ENCODE measurements at places on chromosomes 12 and 14. TPM values are rescaled to one million over a fixed set of nuclear protein-coding genes. Genes with fewer than 3 reads are reported as not detected.

Gene OTX2
- 8.2 TPM for total RNA-seq

DNA sequence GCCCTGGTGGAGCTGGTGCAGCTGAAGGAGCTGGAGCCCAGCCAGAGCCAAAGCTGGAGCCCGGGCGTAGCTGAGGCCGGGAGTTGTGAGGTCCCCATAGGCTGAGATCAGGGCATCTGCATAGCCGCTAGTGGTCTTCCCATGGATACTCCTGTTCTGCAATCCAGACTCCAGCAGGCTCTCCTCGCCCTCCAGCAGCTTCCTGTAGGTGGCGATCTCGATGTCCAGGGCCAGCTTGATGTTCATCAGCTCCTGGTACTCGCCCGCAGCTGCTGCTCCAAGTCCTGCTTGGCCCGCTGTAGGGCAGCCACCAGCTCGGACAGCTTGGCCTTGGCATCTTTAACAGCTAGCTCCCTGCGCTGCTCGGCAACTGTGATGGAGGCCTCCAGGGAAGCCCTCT lies 966.1 kb downstream of the FSCB start:
- H3K4me1 ChIP-seq, result no peaks in the 10 kb centered on the region
- H3K4me3 ChIP-seq, result no peak overlapping the region
- DNase-seq, result no peak
- H3K27me3 ChIP-seq, result no peaks in the 10 kb centered on the region

- H3K4me3 ChIP-seq, result no peak overlapping the region
- no peaks in the 10 kb centered on the region for H3K27me3 ChIP-seq
- DNase-seq, result peak; percentile 72
Observed at GRCh38 chr12:53096089-53096741, 1.3 kb upstream of the IGFBP6 start.

DNA sequence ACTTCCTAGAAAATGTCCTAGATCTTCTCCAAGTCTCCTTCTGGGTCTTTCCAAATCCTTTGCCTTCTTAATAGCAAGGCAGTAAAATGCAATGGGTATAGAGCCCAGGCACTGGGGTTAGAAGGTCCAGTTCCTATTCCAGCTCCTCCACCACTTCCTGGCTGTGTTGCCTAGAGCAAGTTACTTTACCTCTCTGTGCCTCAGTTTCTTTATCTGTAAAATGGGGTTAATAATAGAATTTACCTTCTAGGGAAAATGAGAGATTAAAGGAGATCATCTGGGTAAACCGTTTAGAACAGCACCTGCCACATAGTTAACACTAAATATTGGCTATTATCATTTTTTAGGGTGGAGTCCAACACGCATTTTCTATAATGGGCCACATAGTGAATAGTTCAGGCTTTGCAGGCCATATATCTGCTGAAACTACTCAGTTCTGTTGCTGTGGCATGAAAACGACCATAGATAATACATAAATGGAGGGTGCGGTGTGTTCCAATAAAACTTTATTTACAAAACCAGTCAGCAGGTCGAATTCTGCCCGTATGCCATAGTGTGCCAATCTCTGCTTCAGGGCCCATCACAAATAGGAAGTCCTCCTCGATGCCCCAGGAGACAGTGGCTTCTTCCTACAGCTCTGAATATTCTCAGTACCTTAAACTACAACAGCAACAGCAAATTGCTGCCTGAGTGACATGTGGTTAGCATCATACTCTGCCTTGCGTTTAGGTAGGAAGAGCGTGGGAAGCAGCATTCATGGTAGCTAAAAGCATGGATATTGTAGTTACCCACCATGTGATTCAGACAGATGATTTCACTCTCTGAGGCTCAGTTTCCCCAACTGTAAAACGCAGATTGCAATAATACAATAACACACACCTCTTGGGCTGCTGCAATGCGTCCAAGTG lies 60.9 kb downstream of the SVOP start:
- no peak overlapping the region for H3K4me3 ChIP-seq
- peaks cover 11% of the 10 kb centered on the region for H3K27me3 ChIP-seq
- H3K4me1 ChIP-seq, result no peaks in the 10 kb centered on the region
- H3K36me3 ChIP-seq, result no peaks in the 10 kb centered on the region
- no peak for DNase-seq

DNA sequence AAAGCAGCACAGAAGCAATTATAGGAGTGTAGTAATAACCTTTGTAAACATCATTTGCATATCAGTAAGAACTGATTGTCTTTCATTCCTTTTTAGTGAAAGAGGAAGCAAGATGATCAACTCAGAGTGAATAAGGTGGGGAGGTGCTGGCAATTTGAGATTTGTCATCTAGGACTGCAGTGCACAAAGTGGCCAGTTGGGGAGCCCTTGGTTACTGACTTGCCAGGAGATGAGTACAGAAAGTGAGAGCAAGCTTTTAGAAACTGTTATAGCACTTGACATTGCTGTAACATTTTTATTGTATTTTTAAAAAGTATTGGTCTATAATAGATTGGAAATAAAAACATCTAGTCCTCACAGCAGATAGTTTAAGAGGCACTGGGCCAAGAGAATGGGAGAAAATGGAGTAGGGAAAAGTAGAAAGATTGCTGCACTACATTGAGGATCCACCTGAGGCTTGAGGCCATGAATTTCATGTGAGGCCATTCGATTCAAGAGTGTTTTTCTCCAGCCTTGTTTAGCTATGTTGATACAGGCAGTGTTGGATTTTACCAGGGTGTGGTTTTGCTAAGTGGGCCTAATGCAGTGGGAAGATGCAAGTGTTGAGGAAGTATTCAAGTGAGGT lies 98.2 kb downstream of the SNAPC1 start:
- no peaks in the 10 kb centered on the region for H3K4me1 ChIP-seq
- H3K27me3 ChIP-seq, result no peaks in the 10 kb centered on the region
- H3K4me3 ChIP-seq, result no peak overlapping the region
- DNase-seq, result peak; percentile 14

GRCh38 chr14:60777856-60778578 lies 43.5 kb downstream of the MNAT1 start:
- no peaks in the 10 kb centered on the region for H3K36me3 ChIP-seq
- DNase-seq, result peak; percentile 95
- H3K27ac ChIP-seq, result peak overlapping the region; percentile 83
- H3K27me3 ChIP-seq, result no peaks in the 10 kb centered on the region
- no peak overlapping the region for H3K4me3 ChIP-seq
- peaks cover 34% of the 10 kb centered on the region for H3K4me1 ChIP-seq

Gene PTCSC3
- not detected for total RNA-seq

- H3K4me3 ChIP-seq, result no peak overlapping the region
- DNase-seq, result peak; percentile 38
- no peaks in the 10 kb centered on the region for H3K36me3 ChIP-seq
Observed at GRCh38 chr14:75430526-75430925, 2.7 kb downstream of the JDP2 start.

DNA sequence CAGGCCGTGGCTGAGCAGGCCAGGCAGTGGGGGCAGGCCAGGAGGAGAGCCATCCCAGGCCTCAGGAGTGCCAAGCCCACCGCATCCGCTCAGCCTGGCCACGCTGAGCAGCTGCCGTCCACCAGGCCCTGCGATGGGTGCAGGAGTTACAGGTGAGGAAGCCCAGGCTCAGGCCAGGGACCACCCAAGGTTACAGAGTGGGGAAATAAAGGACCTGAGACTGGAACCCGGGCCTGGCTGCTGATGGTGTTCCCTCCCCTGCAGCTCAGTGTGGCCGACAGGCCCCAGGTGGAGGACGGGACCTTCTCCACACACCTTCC lies 49.0 kb upstream of the DIO3 start:
- no peaks in the 10 kb centered on the region for H3K36me3 ChIP-seq
- no peak for DNase-seq
- H3K27me3 ChIP-seq, result no peaks in the 10 kb centered on the region
- no peaks in the 10 kb centered on the region for H3K4me1 ChIP-seq
- H3K27ac ChIP-seq, result no peak overlapping the region
- H3K4me3 ChIP-seq, result no peak overlapping the region

GRCh38 chr12:61758661-61759060 lies 501.5 kb upstream of the USP15 start:
- no peak for DNase-seq
- no peaks in the 10 kb centered on the region for H3K4me1 ChIP-seq
- H3K36me3 ChIP-seq, result no peaks in the 10 kb centered on the region
- H3K4me3 ChIP-seq, result no peak overlapping the region
- H3K27me3 ChIP-seq, result no peaks in the 10 kb centered on the region

GRCh38 chr14:67944605-67945004 lies 125.0 kb downstream of the RAD51B start:
- H3K36me3 ChIP-seq, result no peaks in the 10 kb centered on the region
- H3K4me3 ChIP-seq, result no peak overlapping the region
- H3K4me1 ChIP-seq, result peaks cover 20% of the 10 kb centered on the region
- no peak for DNase-seq
- no peaks in the 10 kb centered on the region for H3K27me3 ChIP-seq

DNA sequence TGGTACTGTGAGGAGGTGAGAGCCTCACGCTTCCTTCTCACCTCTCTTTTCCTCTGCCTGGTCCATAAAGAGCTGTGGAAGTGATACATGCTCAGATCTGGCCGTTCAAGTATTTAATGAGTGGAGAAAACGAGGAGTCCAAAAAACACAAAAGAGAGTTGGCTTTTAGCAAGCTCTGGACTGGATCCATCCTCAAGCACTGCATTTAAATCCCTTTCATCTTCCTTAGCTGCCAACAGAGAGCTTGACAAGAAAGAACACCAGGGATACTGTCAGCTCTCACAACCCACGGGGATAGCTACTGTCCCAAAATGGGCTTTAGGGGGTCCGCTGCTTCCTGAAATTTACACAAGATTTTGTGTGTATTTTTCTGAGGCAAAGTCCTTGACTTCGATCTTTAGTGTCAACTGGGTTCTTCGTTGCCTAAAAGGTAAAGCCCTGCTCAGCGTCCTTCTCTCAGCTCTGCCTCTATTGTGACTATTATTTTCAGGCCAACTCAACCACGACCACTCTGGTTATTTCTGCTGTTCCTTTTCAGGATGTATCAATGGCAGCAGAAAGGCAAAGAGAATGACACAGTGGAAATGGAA lies 120.9 kb downstream of the TMTC1 start:
- H3K36me3 ChIP-seq, result no peaks in the 10 kb centered on the region
- H3K4me1 ChIP-seq, result no peaks in the 10 kb centered on the region
- H3K27ac ChIP-seq, result no peak overlapping the region
- no peaks in the 10 kb centered on the region for H3K27me3 ChIP-seq

GRCh38 chr12:25197608-25198007 lies 2.6 kb downstream of the ETFRF1 start:
- no peaks in the 10 kb centered on the region for H3K36me3 ChIP-seq
- DNase-seq, result no peak
- no peak overlapping the region for H3K27ac ChIP-seq
- H3K4me1 ChIP-seq, result peaks cover 18% of the 10 kb centered on the region
- no peaks in the 10 kb centered on the region for H3K27me3 ChIP-seq

- H3K4me1 ChIP-seq, result peaks cover 36% of the 10 kb centered on the region
- H3K36me3 ChIP-seq, result no peaks in the 10 kb centered on the region
- peak overlapping the region; percentile 90 for H3K27ac ChIP-seq
- peak; percentile 93 for DNase-seq
Observed at GRCh38 chr12:58313091-58313855, 371.9 kb downstream of the ATP23 start.

- H3K27ac ChIP-seq, result no peak overlapping the region
- DNase-seq, result no peak
- peaks cover 7% of the 10 kb centered on the region for H3K4me1 ChIP-seq
- H3K4me3 ChIP-seq, result no peak overlapping the region
- peaks cover 14% of the 10 kb centered on the region for H3K36me3 ChIP-seq
Observed at GRCh38 chr12:57816855-57817151, 1.7 kb downstream of the AVIL start.

Gene EPYC
- total RNA-seq, result 0.39 TPM

GRCh38 chr12:124026755-124027745 lies 54.0 kb downstream of the ZNF664 start:
- peak; percentile 44 for DNase-seq
- no peaks in the 10 kb centered on the region for H3K36me3 ChIP-seq
- H3K27me3 ChIP-seq, result no peaks in the 10 kb centered on the region
- no peak overlapping the region for H3K4me3 ChIP-seq
- no peak overlapping the region for H3K27ac ChIP-seq

DNA sequence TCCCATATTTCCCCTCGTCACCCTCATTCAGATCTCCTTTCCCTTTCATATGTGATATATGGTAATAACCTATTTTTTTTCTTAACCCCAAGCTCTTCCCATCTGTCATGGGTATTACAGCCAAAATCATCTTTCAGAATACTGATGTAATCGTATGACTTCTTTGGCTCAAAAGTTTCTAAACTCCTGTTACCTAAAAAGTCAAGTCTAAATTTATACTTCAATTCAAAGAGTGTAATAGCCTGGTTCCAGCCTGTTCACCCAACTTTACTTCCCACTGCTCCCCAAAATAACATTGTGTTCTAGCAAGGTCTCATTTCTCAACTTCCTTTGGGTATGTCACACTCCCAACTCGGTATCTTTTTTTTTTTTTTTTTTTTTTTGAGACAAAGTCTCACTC lies 48.5 kb downstream of the TBK1 start:
- no peaks in the 10 kb centered on the region for H3K27me3 ChIP-seq
- H3K4me3 ChIP-seq, result no peak overlapping the region
- H3K4me1 ChIP-seq, result no peaks in the 10 kb centered on the region
- no peak for DNase-seq
- H3K36me3 ChIP-seq, result peaks cover 38% of the 10 kb centered on the region

DNA sequence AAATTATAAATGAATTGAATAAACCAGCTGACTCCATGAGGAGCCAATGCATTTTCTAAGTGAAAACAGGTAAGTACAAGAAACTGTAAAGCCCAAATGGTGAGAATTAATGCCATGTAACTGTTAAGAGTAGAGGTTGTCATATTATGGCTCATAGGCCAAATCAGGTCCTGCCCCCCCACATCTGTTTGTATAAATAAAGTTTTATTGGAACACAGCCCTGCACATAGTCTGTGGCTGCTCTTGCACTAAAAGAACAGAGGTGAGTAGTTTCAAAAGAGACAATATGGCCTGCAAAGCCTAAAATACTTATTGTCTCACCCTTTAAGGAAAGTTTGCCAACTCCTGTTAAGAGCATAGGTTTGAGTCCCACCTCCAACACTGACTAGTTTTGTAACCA lies 140.5 kb upstream of the SRRM4 start:
- no peaks in the 10 kb centered on the region for H3K36me3 ChIP-seq
- H3K27ac ChIP-seq, result no peak overlapping the region
- no peaks in the 10 kb centered on the region for H3K27me3 ChIP-seq
- DNase-seq, result no peak
- no peak overlapping the region for H3K4me3 ChIP-seq

DNA sequence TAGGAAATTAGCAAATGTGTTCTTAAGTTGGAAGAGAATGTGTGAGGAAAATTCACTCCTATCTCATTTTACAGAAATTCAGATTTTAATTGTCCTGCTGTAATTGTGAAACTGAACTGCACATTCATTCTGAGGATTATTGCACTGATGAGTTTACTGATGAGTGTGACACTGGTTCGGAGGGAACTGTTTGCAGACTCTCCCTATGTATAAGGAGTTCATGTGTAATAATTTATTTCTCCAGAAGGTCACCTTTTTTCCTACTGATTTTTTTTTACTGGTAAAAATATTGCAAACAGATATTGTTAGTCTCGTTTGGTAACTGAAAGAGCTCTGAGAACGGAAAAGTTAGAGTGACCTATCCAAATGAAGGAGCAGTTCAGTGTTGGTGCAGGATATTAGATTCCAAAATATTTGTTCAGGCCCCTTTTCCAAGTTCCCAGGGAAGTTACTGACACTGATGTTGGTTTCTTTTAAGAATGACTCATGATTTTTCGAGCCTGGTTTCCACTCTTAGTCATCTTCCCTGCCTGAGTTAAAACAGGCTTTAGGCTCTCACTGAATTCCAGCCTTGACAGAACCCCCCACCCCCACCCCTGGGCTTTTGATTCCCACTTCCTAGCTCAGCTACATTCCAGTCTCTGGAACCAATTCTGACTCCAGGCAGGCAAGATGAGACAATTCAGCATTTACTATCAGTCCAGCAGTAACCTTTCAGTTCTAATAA lies 18.4 kb downstream of the ANO6 start:
- H3K27ac ChIP-seq, result peak overlapping the region; percentile 97
- peak; percentile 98 for DNase-seq
- H3K4me3 ChIP-seq, result peak overlapping the region; percentile 36

- peaks cover 22% of the 10 kb centered on the region for H3K27me3 ChIP-seq
- peaks cover 38% of the 10 kb centered on the region for H3K4me1 ChIP-seq
- DNase-seq, result no peak
- H3K36me3 ChIP-seq, result no peaks in the 10 kb centered on the region
Observed at GRCh38 chr14:41607966-41608663, 1.4 kb downstream of the LRFN5 start.
